ENCODE measurements at places on chromosomes 4 and X.

DNA sequence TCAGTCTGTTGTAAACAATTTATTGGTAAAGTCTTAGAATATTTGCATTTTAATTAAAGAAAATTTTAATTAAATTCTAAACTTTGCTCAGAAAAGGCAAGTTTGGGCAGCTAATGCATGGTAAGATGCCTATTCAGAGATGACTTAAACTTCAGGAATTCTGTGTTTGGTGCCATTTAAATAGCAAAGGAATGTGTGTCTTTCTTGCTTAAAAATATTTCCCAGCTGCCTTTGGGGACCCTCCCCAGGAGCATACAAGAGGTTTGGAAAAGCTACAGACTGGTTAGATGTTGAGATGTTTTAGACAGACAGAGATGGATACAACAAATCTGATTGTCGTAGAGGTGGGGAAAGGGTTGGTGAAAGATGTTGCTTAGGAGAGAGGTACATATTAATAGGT lies 36.5 kb downstream of the AFF2 start:
- DNase-seq = no peak

DNA sequence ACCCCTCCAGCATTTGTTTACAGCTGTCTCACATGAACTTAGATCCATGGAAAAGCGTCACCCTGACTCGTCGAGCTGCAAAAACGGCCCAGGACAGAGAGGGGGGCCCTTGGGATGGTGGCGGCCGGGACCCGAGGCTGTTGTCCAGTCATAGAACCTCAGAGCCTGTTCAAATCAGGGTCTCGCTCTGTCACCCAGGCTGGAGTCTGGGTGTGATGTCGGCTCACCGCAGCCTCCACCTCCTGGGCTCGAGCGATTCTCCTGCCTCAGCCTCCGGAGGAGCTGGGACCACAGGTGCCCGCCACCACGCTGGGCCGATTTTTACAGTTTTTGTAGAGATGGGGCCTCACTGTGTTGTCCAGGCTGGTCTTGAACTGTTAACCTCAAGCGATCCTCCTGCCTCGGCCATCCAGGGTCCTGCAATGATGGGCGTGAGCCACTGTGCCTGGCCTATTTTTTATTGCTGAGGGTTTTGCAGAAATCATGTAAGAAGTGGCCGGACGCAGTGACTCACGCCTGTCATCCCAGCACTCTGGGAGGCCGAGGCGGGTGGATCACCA lies 42.6 kb upstream of the PPP2R3B start:
- DNase-seq = no peak

DNA sequence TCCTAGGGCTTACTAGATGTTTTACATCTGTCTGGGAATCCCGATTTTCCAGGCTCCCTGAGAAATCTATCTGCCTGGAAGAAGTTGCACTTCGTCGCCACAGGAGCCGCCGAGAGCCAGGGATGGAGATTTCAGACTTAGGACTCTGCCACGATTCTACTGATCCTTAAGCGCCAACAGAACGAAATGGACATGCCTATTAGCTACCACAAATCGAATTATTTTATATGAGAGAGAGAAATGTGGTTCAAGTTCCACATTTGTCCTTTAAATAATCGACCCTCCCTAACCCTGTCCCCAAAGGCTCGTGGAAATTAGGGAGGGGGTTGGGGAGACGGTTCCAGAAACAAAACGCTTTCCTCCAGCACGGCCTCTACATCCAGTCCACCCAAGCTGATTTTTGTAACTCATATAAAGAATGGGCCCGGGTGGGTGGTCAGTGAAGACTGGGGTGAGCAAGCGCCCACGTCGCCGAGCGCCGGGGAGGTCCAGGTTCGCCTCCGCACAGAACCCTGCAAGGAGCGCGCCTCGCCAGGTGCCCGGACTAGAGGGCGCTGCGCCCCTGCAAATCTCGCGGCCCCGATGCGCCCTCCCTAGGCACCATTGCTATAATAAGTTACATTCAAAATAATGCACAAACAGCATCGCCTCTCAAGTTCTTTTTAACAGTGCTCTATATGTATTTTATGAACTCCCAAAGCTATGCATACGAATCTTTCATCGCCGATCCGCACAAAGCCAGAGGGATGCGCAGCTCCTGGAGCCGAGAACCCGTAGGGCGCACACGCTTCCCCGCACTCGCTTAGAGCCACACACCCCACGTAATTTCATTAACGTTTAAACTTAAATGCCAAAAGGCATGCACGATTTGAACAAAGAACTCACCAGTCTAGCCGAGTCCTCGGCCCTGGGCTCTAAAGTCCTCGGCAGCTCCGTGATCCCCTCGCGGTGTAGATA lies 2.1 kb upstream of the FAT1 start:
- DNase-seq = no peak

DNA sequence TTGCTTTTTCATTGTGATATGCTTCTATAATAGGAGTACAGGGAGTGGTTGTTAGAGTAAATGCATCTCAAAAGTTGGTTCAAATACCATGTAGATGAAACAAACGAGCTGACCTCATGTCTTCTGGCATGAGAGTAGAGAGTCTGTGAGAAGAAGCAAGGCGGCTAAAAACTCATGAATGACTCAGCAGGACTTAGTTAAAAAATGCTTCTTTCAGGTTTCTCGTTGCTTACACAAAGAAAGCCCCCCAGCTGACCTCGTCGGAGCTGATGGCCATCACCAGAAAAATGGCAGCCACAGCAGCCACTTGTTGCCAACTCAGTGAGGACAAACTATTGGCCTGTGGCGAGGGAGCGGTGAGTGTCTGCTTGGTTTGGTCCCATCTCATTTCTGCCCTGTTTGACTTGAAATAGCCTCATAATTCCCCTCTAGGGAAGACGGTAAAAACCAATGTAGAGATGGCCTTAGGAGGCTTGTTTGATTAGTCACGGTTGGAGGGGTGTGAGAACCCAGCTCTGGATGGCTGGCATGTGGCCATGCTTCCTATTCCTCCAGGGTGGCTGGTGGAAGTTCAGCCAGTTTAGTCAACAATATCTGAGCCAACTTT lies 14.5 kb downstream of the AFP start:
- no peak for DNase-seq

DNA sequence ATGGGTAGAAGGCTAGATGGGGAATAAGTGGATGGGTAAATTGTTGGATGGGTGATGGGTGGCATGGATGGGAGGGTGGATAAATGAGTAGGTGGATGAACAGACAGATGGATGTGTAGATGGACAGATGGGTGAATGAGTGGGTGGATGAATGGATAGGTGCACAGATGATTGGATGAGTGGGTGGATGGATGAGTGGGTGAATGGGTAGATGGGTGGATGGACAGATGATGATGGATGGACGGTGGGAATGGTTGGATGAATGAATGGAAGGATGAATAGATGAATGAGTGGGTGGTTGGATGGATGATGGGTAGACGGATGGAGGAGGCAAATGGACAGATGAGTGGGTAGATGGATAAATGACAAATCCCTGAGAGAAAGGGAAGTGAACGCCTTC lies 68.3 kb downstream of the EVC2 start:
- no peak for DNase-seq

DNA sequence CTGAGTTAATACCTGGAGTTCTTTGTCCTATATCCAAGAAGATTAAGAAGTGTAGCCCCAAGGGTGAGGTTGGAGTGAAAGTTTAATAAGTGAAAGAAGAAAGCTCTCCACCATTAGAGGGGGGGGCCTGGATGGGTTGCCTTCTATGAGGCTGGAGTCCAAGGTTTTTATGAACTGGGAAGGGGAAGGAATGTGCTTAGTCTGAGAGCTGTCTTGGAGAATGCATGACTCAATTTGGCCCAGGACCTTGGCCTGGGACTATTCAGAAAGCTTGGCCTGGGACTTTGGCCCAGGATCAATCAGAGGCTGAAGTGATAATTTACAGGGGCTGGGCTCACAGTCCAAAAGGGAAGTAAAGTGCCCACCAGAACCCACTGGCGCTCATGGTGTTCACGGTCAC lies 1049.0 kb upstream of the GRIA3 start:
- DNase-seq = no peak

- no peak for DNase-seq
Observed at GRCh38 chr4:30847167-30847566, 127.0 kb downstream of the PCDH7 start.

GRCh38 chrX:71619193-71619592 lies 882 bp upstream of the CXCR3 start:
- no peak for DNase-seq

- no peak for DNase-seq
Observed at GRCh38 chrX:39550795-39551361, 546.9 kb downstream of the BCOR start.

DNA sequence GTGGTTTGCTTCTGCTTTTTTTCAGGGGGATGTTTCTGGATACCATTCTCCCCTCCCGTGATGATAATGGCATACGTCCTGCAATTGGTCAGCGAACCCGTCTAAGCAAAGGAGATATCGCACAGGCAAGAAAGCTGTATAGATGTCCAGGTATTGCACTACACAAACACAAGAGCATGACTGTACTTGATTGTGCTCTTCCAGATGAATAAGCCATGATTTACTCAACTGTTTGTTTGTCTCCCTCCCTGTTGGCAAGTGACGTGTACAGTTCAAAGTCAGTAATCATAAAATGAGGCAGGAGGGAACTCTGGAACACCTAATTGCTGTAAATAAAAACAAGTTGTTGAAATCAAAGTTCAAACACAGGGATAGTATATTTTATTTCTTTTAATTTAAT lies 141.4 kb downstream of the TLL1 start:
- no peak for DNase-seq

GRCh38 chr4:58962424-58962823 lies 1852.2 kb upstream of the IGFBP7 start:
- no peak for DNase-seq

DNA sequence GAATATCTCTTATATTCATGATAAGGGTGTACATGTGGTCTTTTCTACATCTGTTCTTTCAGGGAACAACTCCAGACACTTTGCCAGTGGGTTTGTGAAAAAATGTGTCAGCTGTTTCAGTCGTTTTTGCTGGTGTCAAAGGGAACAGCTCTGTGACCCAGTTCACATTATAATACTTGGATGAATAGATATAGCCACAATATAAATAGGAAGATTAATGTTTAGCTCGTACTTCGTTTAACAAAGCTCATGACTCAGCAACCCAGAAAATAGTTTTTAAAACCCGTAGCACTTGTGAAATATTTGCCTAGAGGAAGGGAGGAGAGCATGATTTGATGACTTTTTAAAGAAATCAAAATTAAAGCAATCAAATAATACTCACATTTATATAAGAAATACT lies 7.9 kb downstream of the LIAS start:
- DNase-seq = no peak

DNA sequence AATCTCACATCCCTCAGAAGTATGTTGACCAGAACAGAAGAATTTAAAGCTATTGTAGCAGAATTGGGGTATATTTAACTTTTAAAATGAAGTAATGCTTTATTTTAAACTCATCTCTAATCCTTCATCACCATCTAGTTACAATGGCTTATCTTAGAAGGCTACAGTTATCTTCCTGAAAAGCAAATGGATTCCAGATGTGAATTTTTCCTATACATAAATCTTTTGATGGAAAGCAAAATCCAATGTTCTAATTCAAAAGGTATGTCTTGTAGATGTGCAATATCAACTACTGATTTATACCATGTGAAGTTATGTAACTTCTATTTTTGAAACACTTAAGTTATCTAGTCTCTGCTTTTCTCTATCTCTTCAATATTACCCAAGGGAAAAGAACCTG lies 47.6 kb downstream of the CCNG2 start:
- DNase-seq = no peak

GRCh38 chr4:127629371-127629770 lies 3.4 kb upstream of the INTU start:
- DNase-seq = no peak

GRCh38 chr4:74896595-74896994 lies 36.3 kb upstream of the PARM1 start:
- DNase-seq = no peak

- DNase-seq = no peak
Observed at GRCh38 chr4:41297832-41298231, 41.1 kb downstream of the UCHL1 start.

- no peak for DNase-seq
Observed at GRCh38 chr4:18815779-18816173, 794.2 kb upstream of the LCORL start.

DNA sequence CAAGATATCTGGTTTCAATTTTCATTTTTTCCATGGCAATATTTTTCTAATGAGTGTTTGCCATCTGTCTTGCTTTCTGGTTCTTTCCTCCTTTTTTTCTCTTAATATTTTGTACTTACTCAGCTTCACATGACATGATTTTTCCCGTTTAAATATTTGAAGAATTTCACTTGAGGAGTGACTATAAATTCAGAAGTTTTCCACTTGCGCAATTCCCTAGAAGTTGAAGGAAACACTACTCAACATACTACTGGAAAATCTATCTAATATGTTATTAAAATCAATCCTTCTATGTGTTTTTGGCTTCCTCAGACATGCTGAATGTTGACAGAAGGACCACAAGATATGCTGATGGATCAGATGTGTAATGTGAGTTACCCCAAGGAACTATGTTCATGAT lies 36.8 kb upstream of the BANK1 start:
- no peak for DNase-seq

DNA sequence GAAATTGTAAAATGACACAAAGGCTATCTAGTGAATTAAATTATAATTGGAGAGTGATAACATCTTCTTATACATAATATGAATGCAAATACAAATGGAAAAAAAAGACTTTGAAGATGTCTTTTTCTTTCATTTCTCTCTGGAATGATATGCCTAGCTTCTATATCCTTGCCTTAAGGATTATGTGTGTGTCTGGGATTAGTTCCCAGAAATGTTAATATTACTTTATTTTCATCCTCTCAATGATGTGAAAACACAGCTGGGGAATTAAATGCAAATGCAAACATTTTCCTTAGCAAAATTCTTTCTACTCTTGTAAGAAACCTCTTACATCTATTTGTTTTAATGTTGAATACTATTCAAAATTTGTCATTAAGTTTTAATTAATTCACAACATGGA lies 441.9 kb downstream of the FSTL5 start:
- no peak for DNase-seq

- DNase-seq = no peak
Observed at GRCh38 chr4:37687681-37688080, 1.5 kb upstream of the RELL1 start.

DNA sequence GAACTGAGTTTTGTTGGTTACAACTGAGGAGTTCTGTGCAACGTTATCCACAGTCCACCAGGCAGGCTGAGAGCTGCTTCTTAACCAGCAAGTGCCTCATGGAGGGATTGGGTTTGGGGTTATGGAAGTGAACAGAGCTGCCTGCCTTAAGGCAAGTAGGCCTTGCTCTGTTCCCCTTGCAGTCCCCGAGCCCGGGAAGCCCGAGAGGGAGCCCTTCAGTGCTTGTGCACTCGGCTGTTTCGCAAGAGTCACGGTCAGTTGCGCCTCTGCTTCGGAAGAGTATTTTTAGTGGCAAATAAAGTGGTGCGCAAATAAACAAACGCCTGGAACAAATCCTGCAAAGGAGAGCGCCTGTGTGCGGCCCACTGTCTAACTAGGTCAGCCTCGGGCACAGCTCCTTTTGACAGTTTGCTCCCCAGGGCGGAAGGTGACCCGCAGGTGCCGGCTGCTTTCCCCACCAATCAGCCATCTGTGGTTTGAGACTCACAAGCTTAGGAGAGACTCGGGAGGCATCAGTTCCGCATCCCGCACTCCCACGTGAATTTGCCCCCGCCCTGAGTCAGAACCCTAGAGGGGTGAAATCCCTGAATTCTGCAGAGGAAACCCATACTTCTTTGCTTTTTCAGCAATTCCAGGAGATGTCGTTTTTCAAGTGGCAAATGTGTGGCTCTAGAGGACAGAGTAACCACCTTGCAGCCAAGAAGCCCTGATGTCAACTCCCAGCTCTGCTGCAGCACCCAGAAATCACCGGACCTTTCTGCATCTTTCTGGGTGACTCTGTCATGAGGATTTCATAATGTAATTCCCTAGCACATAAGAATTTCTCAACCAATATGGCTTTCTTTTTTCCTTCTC lies 56.8 kb downstream of the LGI2 start:
- no peak for DNase-seq
